ENCODE measurements at places on chromosomes 6 and 20.
A peak's percentile ranks its signal among the peaks of the same experiment; 100 is the strongest.

DNA sequence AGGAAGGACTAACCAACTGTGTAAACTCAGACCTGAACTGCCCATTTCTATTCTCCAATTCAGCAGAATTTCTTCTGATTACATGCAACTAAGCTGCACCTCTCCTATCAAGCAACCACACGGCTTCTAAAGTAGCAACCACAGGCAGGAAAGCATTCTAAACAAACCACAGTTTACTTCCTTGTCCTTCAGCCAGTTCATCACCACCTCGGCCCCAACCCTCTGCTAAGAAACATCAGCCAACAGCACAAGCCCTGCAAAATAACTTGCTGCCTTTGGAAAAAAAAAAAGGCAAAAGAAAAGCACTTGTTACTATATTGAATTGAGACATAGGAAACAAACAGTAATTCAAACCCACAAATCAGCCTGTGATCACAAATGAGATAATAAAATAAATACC, 140.3 kb downstream of the NFATC2 start:
- no peak for DNase-seq

DNA sequence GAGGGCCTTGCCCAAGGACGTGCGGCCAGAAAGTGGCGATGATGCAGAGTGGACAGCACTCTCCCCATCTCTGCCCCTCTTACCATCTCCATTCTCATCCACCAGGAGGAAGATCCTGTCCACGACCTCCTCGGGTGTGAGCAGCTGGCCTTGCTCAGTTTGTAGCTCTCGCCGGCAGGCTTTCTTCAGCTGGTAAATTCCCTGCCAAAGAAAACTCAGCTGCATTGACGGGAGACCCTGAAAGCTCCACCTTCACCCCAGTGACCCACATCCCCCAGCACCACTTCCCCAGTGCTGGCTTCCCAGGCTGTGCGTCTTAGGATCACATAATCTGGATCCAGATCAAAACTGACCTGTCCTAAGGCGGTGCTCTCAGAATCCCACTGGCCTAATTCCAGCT, 9.2 kb downstream of the GUCA1B start:
- no peak for DNase-seq

GRCh38 chr20:25070821-25071473, 11.0 kb downstream of the VSX1 start:
- DNase-seq, result no peak

DNA sequence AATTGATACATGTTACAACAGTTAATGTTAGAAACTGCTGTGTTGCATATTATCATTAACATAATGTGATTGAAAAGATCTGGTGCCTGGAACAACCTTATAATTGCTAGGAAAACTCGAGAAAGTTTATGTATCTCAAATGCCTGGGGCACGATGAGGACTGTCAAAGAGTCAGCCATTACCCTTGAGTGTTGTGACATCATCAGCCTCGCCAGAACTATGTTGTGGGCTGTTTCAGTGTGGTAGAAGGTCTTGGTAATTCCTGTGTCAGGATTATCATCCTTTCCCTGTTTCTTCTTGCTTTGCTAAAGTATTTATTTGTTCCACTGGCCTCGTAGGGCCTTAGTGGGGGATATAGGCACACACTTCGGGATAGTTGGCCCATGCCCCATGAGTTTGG, 185.1 kb downstream of the DTNBP1 start:
- no peak for DNase-seq

DNA sequence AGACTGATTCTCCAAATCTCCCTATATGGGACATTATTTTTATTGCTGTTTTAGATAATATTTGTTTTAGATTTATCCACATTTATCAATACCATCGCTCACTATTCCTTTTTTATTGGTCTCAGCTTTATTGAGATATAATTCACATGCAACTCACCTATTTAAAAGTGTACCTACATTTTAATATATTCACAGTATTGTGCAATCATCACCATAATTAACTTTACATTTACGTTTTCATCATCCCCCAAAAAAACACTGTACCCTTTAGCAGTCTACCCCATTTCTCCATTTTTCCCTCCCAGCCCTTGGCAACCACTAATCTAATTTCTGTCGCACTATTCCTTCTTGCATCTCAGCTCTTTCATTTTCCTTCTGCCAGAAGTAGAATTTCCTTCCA, 110.8 kb upstream of the HDAC2 start:
- DNase-seq, result no peak

DNA sequence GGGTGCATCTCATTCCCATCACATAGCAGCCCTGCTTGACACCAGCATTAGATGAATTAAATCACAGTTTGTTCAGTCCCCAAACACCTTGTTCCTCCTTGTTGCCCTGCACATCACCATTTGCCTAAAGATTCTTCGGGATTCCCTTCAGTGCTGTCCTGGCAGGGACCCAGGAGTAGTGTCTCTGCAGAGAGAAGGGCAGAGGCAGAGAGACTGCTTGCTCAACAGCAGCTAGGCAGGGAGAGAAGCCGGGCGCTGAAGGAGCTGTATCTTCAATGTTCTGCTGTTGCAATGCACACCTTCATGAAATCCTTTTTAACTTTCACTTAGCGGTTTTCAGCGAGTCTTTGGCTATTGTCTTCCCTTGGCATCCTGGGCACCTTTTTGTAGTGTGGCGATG, 362.9 kb downstream of the FARS2 start:
- DNase-seq, result no peak

DNA sequence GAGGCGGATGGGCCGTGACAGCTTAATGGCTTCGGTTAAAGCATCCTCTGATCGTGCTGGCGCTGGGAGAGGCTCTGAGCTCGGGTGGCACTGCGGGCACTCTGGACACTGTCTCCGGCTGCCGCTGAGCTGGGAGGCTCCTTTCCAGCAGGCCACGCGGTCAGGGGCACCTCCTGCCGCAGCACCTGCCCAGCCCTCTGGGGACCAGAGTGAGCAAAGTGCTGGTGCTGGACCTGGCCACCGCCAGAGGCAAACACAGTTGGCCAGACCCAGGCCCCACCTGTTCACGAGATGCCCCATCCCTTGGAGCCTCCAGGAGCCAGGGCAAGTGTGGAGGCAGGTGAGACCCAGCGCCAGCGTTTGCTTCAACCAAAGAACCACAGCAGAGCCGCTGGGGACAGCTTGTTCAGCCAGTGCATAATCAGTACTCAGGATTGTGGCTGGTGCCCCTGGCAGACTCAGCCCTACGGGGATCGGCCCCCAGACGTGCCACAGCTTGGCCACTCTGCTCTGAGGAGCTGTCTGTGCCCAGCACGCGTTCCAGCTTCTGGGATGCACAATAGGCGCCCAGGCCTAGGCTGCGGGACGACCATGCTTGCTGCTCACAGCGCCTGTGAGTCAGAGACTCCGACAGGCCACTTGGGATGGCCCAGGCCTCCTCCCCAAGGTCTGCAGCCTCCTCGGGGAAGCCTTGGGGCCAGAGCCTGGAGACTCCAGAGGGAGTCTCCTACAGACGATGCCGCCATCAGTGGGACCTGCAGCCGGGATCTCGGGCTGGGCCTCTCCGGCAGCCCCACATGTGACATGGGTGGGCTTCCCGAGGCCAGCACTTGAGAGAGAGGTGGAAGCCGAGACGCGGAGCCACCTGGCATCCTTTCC, 38.2 kb upstream of the SLCO4A1 start:
- DNase-seq, result no peak

DNA sequence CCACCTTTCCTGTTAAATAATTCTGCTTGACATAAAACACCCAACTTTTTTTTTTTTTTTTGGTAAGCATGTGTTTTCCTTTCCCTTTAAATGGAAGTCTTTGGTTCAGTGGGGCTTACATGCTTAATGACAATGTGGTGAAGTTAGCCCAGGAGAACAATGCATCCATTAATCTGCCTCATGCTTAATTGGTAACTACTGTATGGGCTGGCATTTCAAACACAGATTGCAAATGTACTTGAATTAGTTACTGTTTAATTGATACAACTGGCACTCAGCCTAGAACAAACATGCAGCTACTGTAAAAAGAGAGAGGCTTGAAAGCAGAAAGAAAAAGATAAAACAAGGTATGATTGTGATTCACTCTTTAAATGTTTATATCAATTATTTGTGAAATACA, 483.6 kb upstream of the NOX3 start:
- DNase-seq, result peak; percentile 69

Data from NCI-H524 (cell line).